ENCODE measurements at places on chromosomes 5 and 9.
A peak's percentile ranks its signal among the peaks of the same experiment; 100 is the strongest.

GRCh38 chr9:13432904-13433303, 153.4 kb upstream of the MPDZ start:
- no peak for DNase-seq

GRCh38 chr9:84668196-84669012, 1.1 kb upstream of the NTRK2 start:
- DNase-seq = peak; percentile 91

GRCh38 chr9:133935328-133936005, 56.7 kb downstream of the VAV2 start:
- no peak for DNase-seq

DNA sequence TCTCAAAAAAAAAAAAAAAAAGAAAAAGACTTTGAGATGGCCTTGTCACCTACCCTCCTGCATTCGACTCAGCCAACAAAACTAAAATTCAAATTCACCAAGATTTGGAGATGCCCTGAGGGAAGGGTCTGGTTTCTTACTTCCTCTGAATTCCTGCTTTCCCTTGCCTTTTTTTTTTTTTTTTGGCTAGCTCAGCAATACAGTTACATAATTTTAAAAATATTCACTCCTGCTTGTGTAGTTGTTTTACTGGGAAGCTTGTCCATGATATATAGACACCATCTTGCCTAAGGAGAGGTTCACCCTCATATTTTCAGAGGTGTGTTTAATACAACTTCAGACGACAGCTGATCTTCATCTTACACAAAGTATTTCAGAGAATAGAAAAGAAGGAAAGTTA, 21.3 kb upstream of the SERINC5 start:
- DNase-seq = no peak

DNA sequence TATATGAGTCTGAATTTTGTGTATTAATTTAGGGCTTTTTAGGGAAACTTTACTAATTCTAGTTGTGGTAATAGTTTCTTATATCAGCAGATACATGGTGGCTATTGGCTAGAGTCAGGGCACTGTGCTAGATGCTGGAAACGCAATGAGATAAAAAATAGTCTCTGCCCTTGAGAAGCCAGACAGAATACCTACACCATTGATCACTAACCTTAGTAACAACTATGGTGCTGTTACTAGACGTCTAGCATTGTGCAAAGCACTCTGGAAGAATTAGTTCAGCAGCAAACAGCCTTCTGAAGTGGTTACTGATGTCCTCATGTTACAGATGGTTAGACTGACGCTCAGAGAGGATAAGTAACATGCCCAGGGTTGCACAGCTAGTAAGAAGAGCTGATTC, 61.8 kb downstream of the GDA start:
- no peak for DNase-seq

GRCh38 chr5:10315824-10316509, 8.3 kb upstream of the CMBL start:
- DNase-seq = peak; percentile 42

- no peak for DNase-seq
These were observed 87.6 kb upstream of the RPS23 start for GRCh38 chr5:82365744-82366228.

DNA sequence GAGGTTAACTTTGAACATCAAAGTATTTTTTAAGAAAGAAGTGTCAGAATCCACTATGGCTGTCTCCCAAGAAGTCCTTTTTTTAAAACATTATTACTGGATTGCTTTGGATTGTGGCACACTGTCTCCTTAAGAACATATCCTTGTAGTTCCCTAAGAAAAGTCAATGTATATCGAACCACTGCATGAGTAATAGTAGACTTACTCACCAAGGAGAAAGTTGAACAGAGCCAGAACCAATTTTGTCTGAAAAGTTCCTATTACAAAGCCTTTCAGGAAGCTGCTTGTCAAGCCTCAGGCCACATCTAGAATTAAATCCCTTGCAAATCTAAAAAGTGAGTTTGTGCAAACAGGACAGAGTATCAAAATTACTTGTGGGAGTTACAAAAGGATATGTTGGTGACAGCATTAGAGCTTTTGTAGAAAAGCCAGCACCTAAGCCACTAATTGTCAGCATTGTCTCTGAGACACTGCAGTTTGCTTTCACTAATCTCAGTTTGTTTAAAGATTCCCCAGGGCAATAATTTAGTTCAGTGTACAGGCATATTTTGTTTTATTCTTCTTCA, 195.4 kb downstream of the MPDZ start:
- DNase-seq = no peak

GRCh38 chr9:79689576-79689975, 117.8 kb downstream of the TLE4 start:
- no peak for DNase-seq

GRCh38 chr5:114648940-114649339, 287.1 kb downstream of the KCNN2 start:
- DNase-seq = no peak

DNA sequence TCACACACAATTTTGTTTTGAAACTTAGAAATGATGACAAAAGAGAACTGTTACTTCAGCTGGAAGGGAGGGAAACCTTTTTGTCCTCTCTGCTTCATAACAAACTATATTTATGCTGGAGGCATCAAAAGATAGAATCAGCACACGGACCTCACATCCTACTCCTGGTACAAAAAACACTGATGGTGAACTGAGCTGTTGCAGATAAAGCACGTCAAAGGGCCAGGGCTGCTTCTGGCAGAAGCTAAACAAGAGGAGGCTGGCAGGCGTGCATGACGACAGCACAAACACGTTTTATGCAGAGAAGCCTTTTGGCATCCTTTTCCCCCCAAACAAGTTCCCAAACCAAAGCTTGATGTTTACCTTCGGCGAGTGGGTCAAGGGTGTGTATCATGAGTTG, 169.6 kb downstream of the SLC24A2 start:
- no peak for DNase-seq

GRCh38 chr9:3247211-3247610, 278.6 kb downstream of the RFX3 start:
- no peak for DNase-seq

DNA sequence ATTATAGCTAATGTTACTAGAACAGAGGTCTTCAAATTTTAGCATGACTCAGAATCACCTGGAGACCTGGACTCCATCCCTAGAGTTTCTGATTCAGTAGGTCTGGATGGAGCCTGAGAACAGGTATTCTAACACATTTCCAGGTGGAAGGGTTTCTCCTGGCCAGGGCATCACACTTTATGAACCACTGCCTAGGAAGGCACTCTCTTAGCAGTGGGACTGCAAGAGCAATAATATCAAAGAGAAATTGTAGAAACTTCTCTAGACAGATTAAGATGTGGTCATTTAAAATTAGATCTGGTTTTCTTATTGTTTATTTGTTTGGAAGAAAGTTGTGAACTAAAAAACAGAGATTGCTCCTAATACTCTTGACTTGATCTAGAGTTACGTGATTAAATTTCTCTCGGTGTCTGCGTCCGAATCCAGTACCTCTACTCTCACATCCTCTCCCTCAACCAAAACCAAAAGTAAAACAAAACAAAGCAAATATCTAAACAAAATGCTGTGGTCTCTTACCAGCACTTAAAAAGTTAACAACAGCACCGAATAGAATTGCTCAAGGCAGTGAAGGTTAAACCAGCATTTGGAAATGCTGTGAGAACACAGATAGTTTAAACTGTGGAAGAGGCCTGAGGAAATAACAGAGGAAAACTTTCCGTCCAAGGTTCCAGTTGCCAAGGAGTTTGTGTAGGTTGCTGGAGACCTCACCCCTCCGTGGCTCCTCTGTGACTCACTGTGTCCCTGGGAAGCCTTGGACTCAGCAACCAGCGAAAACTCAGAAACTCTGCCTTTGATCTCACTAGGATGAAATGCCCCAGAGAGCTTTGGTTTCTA, 193.4 kb downstream of the ARRDC3 start:
- no peak for DNase-seq

- DNase-seq = no peak
These were observed 56.1 kb upstream of the HSPA9 start for GRCh38 chr5:138631096-138631928.

- DNase-seq = no peak
These were observed 20.8 kb downstream of the C9orf152 start for GRCh38 chr9:110187126-110187525.

DNA sequence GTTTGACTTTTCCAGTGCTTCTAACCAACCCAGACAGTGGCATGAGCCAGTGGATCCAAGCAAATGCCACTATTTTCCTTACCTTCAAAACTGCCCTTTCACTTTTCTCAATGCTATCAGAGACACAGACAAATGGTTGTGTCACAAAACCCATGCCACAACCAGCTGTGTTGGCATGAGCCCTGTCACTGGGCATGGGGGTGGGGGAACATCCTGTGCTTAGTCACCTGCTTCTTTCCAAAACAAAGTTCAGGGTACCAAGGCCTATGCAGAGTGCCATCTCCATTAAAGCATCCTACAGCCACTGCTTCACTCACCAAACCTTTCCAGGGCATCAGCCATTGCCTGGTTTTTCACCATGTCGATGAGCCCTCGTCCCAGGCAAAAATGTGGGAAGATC, 30.1 kb downstream of the NIPSNAP3B start:
- DNase-seq = no peak

GRCh38 chr5:11319836-11320580, 559.0 kb upstream of the DAP start:
- no peak for DNase-seq

- DNase-seq = peak; percentile 25
These were observed 298.9 kb downstream of the TRIM32 start for GRCh38 chr9:116986015-116986414.

- DNase-seq = peak; percentile 77
These were observed 13.8 kb upstream of the LHX2 start for GRCh38 chr9:123997665-123998277.

- no peak for DNase-seq
These were observed 14.4 kb downstream of the CKMT2 start for GRCh38 chr5:81247441-81247972.

- no peak for DNase-seq
These were observed 485.8 kb downstream of the BRINP1 start for GRCh38 chr9:118883411-118883810.

GRCh38 chr9:129895376-129896268, 60.4 kb downstream of the USP20 start:
- DNase-seq = no peak

GRCh38 chr5:88214655-88215054, 54.0 kb downstream of the TMEM161B start:
- no peak for DNase-seq

GRCh38 chr5:112583166-112583565, 154.5 kb upstream of the APC start:
- no peak for DNase-seq

Data from H7 (cell line).